ENCODE measurements at places on chromosomes 5 and 9.

GRCh38 chr5:141641634-141642267 is 5.0 kb downstream of the RELL2 start:
- no peak for DNase-seq

- DNase-seq = no peak
Measured at GRCh38 chr5:175285261-175285660, 158.7 kb downstream of the DRD1 start.

DNA sequence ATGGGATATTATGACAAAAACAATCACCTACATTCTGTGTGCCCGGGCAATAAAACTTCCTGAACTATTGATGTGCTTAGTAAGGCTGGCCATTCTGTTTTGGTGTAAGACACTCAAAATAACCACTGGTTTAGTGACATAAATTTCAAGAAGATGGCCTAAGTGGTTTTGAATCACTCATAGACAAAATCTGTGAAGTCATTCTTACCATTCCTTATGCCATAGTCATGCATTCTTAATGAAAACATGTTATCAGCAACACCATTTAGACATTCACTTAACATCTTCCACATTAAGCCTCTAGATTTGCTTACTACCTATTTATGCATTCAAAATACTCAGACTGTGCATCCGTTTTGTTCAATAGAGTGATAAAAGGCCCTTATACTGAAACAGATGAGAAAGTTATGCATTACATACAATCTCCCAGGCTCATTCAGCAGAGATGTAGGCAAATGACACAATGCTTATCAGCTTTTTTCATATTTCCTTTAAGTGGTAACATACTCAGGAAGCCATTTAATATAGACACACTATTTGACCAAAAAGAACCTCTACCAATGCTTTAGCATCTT is 848.8 kb upstream of the DMAC1 start:
- no peak for DNase-seq

DNA sequence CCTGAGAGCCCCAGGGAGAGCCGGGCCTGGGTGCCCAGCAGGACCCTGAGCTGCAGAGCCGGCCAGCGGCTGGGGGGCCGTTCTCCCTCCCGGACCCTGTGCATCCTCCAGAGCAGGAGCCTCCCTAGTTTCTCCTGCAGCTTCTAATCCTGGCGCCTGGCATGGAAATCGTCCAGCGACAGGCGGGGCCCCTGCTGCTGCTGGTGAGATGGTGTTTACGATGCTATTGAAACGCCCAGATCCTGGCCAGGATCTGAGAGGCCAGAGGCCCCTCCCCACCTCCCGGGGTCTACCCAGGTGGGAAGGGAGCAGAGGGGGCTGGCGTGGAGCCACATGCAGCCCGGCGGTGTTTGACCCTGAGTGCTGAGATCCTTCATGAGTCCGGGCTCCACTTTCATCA is 38.2 kb upstream of the CEP72 start:
- no peak for DNase-seq

DNA sequence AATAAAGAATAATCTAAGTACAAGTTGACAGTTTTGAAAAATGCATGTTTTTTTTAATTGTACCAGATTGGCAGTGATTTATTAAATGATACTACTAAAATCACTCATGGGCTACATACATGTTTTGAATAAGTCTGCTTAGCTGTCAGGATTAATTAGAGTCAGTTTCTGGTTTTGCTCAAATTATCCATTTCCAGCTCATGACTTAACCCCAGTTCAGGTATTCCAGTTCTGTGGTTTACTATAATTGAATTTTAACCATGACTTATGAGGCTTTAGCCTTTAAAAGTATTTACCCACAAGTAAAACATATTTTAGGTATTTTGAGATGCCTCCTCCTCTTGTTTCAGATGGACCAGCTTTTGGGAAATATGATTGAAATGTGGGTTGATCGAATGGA is 17.8 kb upstream of the LRRC70 start:
- no peak for DNase-seq

GRCh38 chr5:57513785-57514184 is 31.2 kb upstream of the ACTBL2 start:
- no peak for DNase-seq

GRCh38 chr9:100534401-100534800 is 43.5 kb upstream of the CAVIN4 start:
- no peak for DNase-seq

DNA sequence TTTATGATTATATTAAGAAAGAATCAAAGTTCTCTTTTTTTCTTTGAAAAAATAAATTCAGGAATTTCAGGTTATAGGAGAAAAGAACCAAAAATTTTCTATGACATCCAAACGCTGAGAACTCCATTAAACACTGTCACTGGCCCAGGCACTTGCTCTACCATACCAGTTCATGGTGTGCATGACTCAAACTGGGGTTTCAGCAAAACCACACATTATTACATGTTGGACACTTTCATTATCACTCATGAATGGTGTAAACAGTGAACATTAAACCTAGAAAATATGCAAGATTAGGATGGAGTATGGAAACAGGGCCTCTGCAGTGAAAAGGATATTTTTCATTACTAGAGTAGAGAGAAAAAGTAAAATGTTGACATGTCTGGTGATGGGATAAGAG is 369.9 kb upstream of the FAM174A start:
- DNase-seq = no peak

DNA sequence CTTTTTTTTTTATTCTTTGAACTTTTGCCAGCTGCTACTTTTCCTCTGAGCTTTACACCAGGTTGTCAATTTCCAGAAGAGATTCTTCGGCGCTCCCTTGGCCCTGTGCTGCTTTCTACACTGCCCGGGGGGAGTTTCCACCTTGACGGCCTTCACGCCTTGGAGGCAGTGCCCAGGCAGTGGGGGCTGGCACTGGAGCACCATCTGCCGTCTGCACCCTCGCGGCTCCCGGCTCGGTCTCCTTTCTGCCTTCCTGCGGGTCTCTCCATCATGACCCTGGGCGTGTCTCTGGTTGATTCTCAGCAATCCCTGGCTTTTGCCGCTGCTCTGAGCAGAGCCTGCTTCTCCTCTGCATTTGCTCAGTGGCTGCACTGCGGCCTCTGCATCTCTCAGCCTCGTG is 2.9 kb downstream of the SLC6A18 start:
- no peak for DNase-seq

DNA sequence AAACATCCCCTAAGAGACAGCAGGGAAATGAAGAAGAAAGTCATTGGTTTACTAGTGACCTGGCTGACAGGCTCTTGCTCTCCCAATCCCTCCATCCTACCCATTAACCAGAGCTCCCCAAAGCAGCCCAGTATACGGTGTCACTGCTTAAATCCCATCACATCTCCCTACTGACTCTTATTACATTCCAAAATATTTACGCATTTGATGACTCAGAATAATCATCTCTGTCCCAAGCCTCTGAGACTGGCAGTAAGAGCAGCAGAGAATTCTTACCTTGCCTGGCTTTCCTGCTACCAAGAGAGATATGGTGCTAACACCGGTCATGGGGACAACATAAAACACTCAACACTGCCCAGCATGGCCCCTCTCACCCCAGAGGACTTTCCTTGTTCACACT is 20.2 kb upstream of the WHRN start:
- DNase-seq = no peak

DNA sequence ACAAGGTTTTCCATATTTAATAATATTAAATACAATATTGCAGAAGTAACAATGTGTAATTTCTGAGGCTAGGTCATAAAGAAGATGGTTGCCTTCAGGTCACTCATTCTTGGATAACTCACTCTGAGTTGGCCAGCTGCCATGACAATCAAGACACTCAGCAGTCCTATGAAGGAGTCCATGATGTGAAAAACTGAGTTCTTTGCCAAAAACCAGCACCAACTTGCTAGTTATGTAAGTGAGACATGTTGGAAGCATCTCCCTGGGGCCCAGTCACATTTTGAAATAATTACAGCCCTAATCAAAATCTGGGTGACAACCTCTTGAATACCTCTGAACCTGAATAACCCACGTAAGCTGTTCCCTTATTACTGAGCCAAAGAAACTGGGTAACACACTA is 453.2 kb downstream of the CDH18 start:
- no peak for DNase-seq

DNA sequence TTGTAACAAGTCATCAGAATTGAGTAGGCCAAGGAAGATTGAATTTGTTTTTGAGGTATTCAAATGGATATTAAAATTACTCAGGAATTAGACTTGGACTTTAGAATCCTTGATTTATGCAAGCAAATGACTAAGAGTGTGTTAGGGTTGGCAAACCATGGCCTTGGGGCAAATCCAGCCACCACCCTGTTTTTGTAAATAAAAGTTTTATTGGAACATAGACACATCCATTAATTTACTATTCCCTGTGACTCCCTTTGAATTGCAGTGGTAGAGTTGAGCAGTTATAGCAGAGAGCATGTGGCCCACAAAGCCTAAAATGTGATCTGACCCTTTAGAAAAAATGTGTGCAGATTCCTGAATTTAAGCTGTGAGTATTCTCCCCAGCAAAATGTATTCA is 115.6 kb downstream of the WDR70 start:
- no peak for DNase-seq

DNA sequence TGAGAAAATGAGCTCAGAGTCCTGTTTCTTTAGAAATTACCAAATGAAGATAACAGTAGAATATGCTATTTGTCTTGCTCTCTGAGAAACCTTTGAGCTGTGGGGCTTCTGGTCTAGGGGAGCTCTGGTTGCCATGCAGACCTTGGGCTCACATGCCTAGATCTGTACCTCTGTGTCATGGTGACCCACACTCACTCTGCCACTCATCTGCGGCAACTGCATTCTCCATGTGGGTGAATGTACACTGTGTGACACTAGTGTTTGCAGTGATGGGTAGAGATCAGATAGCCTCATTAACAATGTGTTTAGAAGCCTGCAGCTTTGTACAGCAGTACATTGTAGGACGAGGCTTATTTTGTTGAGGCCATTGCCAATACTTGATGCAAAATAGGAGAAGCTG is 521.2 kb downstream of the CHSY3 start:
- no peak for DNase-seq

Data from activated T-cell treated with anti-CD3 and anti-CD28 coated beads, Interleukin-2, amount 50 U/mL, for 48 hours (primary cell).